ENCODE measurements at places on chromosomes 6 and 20. TPM values are rescaled to one million over a fixed set of nuclear protein-coding genes. Genes with fewer than 3 reads are reported as not detected.

- DNase-seq = no peak
- peaks cover 78% of the 10 kb centered on the region for H3K36me3 ChIP-seq
- no peak overlapping the region for H3K4me3 ChIP-seq
- no peak overlapping the region for H3K27ac ChIP-seq
Observed at GRCh38 chr20:48636301-48636700, 191.5 kb downstream of the PREX1 start.

DNA sequence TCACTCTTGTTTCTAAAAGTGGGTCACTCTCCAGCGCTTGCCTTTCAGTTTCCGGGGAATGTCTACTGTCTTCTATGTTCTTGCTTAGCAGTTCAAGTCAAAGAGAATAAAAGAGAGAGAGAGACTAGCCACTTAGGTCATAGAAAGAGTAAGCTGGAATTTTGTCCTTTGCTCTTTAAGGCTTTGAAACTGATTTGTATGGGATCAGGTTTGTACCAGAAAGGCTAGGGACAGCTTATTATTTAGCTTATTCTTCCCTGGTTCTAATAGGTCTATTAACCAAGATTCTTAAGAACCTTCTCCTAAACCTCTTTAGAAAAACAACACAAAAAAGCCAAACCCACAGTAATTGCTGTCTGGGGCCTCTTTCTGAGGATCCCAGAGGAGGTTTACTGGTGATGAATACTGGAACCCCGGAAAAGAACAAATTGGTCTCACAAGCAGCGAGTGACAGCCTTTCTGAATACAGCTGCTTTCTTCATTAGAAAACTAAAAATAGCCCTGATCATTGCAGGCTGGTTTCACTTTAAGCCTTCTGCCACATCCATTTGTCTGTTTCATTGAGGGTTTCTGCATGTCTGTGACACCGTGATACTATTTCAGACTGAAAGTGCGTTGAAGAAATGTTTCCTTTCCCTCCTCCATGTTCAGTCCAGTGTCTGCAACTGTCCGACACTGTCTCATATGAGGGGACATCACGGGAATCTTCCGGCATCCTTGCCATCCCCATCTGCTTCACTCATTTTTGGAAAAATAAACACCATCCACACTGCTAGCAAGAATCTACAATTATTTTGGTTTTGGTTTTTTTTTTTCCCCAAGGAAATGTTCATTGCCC is 75.1 kb upstream of the ATXN1 start:
- no peaks in the 10 kb centered on the region for H3K36me3 ChIP-seq
- H3K4me3 ChIP-seq = peak overlapping the region; percentile 8
- DNase-seq = no peak
- no peak overlapping the region for H3K27ac ChIP-seq
- peaks cover 27% of the 10 kb centered on the region for H3K4me1 ChIP-seq

DNA sequence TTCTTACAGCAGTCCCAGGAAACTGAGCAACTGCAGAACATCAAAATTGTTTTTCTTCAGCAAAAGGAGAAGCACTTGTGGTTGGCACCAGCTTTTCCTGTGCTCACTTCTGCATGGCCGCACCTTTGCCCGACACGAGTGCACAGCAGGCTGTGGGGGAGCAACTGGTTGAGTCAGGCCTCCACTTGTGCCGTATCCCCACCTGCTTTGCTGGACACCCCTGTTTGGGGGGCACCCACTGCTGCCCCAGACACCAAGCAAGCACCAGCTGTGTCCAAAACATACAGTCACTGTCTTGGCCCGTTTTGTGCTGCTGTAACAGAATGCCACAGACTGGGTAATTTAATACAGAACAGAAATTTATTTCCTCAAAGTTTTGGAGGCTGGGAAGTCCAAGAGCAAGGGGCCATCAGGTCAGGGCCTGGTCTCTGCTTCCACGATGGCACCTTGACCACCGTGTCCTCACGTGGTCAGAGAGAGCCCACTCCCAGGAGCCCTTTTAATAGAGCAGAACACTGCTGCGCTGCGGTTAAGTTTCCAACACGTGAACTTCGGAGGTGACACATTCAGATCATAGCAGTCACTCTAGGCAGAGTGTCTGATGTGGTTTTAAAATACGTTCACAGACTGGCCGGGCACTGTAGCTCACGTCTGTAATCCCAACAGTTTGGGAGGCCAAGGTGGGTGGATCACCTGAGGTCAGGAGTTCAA is 8.7 kb upstream of the GMEB2 start:
- peaks cover 79% of the 10 kb centered on the region for H3K4me1 ChIP-seq
- peak overlapping the region; percentile 39 for H3K4me3 ChIP-seq
- H3K36me3 ChIP-seq = no peaks in the 10 kb centered on the region
- H3K27ac ChIP-seq = peak overlapping the region; percentile 72
- peak; percentile 88 for DNase-seq
- no peaks in the 10 kb centered on the region for H3K27me3 ChIP-seq

- H3K36me3 ChIP-seq = no peaks in the 10 kb centered on the region
- H3K27me3 ChIP-seq = no peaks in the 10 kb centered on the region
- DNase-seq = no peak
- H3K4me1 ChIP-seq = no peaks in the 10 kb centered on the region
- H3K27ac ChIP-seq = no peak overlapping the region
Observed at GRCh38 chr6:68313911-68314310, 321.2 kb upstream of the ADGRB3 start.

GRCh38 chr6:11278207-11278559 is 45.7 kb upstream of the NEDD9 start:
- H3K27me3 ChIP-seq = no peaks in the 10 kb centered on the region
- H3K27ac ChIP-seq = peak overlapping the region; percentile 35
- H3K36me3 ChIP-seq = no peaks in the 10 kb centered on the region
- peaks cover 50% of the 10 kb centered on the region for H3K4me1 ChIP-seq

GRCh38 chr20:50731930-50732690 is 730 bp downstream of the PARD6B start:
- H3K4me3 ChIP-seq = peak overlapping the region; percentile 72
- no peaks in the 10 kb centered on the region for H3K27me3 ChIP-seq
- no peaks in the 10 kb centered on the region for H3K36me3 ChIP-seq
- no peak for DNase-seq

GRCh38 chr20:58090161-58090560 is 138.3 kb downstream of the ANKRD60 start:
- peaks cover 2% of the 10 kb centered on the region for H3K27me3 ChIP-seq
- H3K27ac ChIP-seq = no peak overlapping the region
- H3K36me3 ChIP-seq = no peaks in the 10 kb centered on the region
- no peak for DNase-seq
- no peak overlapping the region for H3K4me3 ChIP-seq
- H3K4me1 ChIP-seq = no peaks in the 10 kb centered on the region

- DNase-seq = no peak
- no peak overlapping the region for H3K27ac ChIP-seq
- H3K36me3 ChIP-seq = no peaks in the 10 kb centered on the region
- no peak overlapping the region for H3K4me3 ChIP-seq
- peaks cover 9% of the 10 kb centered on the region for H3K4me1 ChIP-seq
Observed at GRCh38 chr6:148857798-148858390, 111.1 kb downstream of the UST start.

GRCh38 chr6:121868206-121868605 is 432.8 kb downstream of the GJA1 start:
- no peak for DNase-seq
- H3K27ac ChIP-seq = no peak overlapping the region
- H3K36me3 ChIP-seq = no peaks in the 10 kb centered on the region
- H3K27me3 ChIP-seq = no peaks in the 10 kb centered on the region

GRCh38 chr6:14207448-14207847 is 89.9 kb downstream of the CD83 start:
- no peaks in the 10 kb centered on the region for H3K36me3 ChIP-seq
- no peaks in the 10 kb centered on the region for H3K27me3 ChIP-seq
- no peak for DNase-seq
- peaks cover 9% of the 10 kb centered on the region for H3K4me1 ChIP-seq

- DNase-seq = no peak
- no peak overlapping the region for H3K27ac ChIP-seq
- H3K4me3 ChIP-seq = no peak overlapping the region
- no peaks in the 10 kb centered on the region for H3K27me3 ChIP-seq
- H3K36me3 ChIP-seq = no peaks in the 10 kb centered on the region
Observed at GRCh38 chr6:170187669-170188566, 103.0 kb downstream of the DLL1 start.

DNA sequence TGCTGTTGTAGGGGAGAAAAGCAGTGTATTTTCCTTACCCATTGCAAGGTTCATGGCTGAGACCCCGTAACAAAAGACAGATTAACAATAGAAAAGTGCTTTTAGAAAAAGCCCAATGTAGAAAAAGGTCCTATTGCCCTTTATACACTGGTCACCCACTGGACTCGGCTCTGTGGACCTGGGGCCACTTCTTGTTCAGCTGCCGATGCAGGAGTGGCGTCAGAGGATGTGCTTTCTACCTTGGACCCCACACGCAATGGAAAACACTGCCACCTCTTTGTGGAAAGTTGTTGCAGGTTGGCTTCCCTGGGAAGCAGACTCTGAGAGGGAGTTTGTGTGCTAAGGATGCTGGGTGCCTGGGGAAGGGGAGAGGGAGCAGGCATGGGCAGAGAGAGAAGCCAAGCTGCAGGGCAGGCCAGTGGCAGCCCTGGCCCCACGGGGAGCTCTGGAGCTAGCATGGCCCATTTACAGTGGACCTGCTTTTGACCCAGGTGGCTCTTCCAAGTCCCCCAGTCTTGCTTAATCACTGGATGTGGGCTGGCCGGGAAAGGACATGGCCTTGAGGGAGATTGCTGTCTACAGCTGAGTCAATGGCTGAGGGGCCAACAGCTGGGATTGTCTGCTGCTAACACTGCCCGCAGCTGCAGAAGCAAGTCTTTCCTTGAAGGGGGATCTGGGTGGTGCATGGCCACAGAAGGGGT is 142.9 kb downstream of the CDC5L start:
- H3K27me3 ChIP-seq = no peaks in the 10 kb centered on the region
- no peak overlapping the region for H3K4me3 ChIP-seq
- H3K36me3 ChIP-seq = no peaks in the 10 kb centered on the region
- no peaks in the 10 kb centered on the region for H3K4me1 ChIP-seq
- no peak overlapping the region for H3K27ac ChIP-seq

DNA sequence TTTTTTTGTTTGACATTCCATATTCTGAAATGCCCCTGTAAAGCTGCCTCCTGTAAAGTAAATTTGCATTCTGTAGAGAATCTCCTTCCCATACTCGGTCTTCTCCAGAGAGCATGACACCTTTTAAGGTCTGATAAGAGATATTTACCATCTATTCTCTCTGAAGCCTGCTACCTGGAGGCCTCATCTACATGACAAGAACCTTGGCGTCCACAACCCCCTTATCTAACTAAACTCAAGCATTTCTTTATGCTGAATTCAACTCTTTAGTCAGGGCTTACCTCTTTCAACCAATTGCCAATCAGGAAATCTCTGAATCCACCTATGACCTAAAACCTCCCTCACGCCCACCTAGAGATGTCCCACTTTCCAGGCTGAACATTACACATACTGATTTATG is 51.6 kb downstream of the FAM184A start:
- H3K4me1 ChIP-seq = no peaks in the 10 kb centered on the region
- no peak overlapping the region for H3K27ac ChIP-seq
- no peaks in the 10 kb centered on the region for H3K36me3 ChIP-seq
- H3K27me3 ChIP-seq = no peaks in the 10 kb centered on the region

- no peak overlapping the region for H3K4me3 ChIP-seq
- no peak for DNase-seq
- H3K27me3 ChIP-seq = no peaks in the 10 kb centered on the region
- no peaks in the 10 kb centered on the region for H3K36me3 ChIP-seq
Observed at GRCh38 chr6:28176373-28176772, 34.7 kb downstream of the ZKSCAN8 start.

DNA sequence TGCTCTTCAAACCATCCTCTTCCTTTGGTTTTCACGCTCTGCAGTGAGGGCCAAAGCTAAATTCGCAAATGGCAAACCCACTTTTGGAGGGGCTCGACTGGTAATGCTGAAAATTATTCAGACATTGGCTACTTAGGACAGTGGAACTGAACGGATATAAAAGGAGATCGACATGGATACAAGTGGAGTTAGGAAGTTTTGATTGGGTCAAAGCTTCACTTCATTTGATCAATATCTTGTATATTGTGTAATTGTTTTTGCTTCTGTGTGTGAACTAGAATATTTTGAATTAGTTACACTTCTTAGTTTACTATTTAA is 1.2 kb downstream of the FAM8A1 start:
- H3K4me3 ChIP-seq = peak overlapping the region; percentile 50
- no peak for DNase-seq
- H3K4me1 ChIP-seq = peaks cover 42% of the 10 kb centered on the region
- peaks cover 10% of the 10 kb centered on the region for H3K36me3 ChIP-seq
- H3K27ac ChIP-seq = peak overlapping the region; percentile 78

DNA sequence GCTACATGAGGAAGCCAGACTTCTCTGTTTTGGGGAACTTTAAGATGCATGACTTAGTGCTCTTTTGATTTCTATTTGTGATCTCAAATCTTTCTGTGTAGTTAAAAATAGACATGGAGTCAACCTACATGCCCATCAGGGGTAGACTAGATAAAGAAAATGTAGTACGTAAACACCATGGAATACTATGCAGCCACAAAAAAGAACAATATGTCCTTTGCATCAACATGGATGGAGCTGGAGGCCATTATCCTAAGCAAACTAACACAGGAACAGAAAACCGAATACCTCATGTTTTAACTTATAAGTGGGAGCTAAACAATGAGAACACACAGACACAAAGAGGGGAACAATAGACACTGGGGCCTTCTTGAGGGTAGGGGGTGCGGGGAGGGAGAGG is 102.8 kb downstream of the ZDHHC14 start:
- no peaks in the 10 kb centered on the region for H3K27me3 ChIP-seq
- H3K4me1 ChIP-seq = peaks cover 15% of the 10 kb centered on the region
- DNase-seq = no peak

DNA sequence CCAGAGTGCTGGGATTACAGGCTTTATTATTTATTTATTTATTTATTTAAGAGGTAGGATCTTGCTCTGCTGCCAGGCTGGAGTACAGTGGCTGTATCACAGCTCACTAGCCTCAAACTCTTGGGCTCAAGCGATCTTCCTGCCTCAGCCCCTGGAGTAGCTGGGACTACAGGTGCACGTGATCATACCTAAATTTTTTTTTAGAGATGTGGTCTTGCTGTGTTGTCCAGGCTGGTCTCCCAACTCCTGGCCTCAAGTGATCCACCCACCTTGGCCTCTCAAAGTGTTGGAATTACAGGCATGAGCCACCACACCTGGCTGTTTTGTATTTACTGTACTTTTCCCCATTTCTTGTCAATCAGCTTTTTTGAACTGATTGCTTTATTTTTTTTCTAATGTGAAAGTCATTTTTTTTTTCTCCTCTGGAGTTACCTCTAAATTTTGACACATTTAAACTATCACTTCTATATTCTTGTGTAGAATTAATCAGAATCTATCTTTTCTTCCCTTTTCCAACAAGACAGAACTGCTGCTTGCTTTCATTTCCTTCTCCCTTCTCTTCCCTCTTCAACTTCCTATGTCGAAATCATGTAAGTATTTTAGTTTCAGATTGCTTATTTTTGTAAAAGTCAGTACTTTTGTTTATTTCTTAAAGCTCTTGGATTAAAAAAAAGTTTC is 12.0 kb downstream of the PANK2 start:
- no peak for DNase-seq
- peak overlapping the region; percentile 20 for H3K27ac ChIP-seq
- no peak overlapping the region for H3K4me3 ChIP-seq
- H3K27me3 ChIP-seq = no peaks in the 10 kb centered on the region
- H3K36me3 ChIP-seq = no peaks in the 10 kb centered on the region

PLCB4 gene
- total RNA-seq = not detected

HDGFL1 gene
- not detected for total RNA-seq

EMILIN3 gene
- total RNA-seq = not detected

NELFCD gene
- 77.6 TPM for total RNA-seq

Data from CD4-positive, alpha-beta memory T cell (primary cell).